ENCODE measurements at places on chromosomes 3 and 15.

GRCh38 chr3:117666812-117667211, 957.2 kb downstream of the TUSC7 start:
- no peak for DNase-seq

DNA sequence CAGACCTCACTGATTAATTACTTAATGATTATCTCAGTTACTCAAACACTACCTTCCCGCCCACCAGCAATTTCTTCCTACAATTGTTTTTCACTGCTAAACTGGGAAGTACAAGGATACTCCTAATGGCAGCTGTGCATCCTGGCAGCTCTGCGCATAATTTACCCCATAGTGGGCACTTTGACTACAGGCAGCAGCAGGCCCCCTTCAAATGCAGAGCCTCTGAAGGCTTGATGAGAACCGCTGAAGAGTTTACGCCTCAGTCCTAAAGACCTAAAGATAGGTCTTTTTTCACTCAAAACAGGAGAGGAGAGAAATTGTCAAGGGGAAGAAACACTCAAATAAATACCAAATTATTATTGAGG, 10.7 kb downstream of the CCDC32 start:
- no peak for DNase-seq

DNA sequence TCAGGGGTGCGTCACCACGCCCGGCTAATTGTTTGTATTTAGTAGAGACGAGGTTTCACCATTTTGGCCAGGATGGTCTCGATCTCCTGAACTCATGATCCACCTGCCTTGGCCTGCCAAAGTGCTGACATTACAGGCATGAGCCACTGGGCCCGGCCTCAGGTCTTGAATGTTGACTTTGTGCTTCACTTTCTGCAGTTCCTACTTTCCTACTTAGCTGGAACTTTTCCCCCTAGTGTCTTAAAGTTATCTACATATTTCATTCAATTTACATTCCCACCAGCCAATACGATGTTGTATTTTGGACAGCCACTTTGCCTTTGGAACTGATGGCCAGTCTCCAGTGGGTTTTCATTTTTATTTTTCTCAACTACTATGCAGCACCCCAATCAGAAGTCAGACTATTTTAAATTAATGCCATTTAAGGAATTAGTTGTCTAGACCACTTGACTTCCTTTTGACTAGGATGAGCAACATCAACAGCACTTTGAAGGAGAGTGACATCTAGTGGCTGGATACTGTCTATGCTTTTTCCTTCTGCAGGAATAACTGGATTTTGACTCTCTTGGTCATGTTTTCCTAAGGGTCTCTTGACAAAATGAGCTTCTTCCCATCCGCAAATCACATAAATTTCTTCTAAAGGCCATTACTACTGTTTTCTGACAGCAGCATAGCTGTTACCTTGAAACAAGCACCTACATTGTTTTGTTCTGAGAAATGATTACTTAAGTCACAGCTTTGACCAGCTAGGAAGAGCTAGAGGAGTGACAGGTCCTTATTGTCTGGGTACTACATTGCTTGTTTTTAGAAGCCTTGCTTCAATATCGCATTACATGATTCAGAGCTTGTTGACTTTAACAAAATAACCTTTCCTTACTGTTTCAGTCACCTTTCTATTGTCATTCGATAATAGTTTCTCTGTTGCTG, 140.2 kb downstream of the ITPR1 start:
- DNase-seq: no peak

DNA sequence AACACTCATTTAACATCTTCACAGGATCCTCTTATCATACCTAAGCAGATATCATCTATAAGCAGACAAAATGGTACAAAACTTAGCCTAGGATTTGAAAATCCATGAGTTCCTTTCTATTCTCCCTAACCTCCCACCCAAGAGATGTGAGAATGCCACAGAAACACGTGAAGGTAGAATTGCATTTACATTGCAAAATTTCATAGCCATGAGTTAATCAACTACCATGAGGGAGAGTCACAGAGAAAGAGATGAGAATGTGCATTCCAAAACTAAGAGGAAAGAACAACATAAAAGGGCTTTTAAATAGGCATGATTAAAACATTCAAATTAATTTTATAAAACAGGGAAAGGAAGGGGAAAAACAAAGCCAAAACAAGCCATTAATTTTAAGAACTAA, 806.2 kb downstream of the NTRK3 start:
- no peak for DNase-seq

- DNase-seq: no peak
These were observed 8.0 kb upstream of the SEMA3B start for GRCh38 chr3:50260942-50261441.

DNA sequence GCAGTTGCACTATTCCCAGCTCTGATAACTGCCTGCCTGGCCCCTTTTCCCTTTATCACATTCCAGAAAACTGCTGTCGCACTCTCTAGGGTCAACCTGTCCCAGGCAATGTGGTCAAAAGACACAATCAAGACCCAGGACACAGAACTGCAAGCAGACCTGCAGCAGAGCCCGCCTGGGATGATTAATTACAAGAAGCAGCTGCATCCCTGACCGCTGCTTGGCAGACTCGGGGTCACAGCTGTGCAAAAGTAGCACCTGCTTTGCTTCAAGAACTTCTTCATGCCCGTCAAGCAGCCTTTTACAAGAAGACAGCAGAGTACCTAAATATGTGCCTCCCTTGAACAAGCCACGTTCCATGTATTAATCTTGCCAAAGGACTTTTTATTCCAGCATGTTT, 120.0 kb upstream of the ST8SIA2 start:
- no peak for DNase-seq

GRCh38 chr15:75867449-75867848, 24.2 kb downstream of the UBE2Q2 start:
- no peak for DNase-seq

DNA sequence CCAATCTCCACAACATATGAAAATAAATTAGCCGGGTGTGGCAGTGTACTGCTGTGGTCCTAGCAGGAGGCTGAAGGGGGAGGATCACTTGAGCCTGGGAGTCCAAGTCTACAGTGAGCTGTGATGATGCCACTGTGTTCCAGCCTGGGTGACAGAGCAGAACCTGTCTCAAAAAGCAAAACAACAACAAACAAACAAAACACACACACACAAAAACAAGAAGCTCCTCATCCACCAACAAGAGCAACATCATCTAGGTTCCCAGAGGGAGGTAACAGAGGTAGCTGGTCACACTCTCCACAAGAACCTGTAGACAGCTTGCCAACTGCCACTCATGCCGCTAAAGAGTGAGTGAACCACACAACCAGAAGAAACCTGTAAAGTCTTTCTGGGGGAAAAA, 34.8 kb downstream of the PTPN9 start:
- DNase-seq: no peak

GRCh38 chr15:77342807-77343206, 77.1 kb downstream of the PEAK1 start:
- DNase-seq: no peak

- DNase-seq: no peak
These were observed 16.5 kb downstream of the PML start for GRCh38 chr15:74010929-74011540.

GRCh38 chr3:177195242-177195991, 1.9 kb downstream of the TBL1XR1 start:
- DNase-seq: no peak

DNA sequence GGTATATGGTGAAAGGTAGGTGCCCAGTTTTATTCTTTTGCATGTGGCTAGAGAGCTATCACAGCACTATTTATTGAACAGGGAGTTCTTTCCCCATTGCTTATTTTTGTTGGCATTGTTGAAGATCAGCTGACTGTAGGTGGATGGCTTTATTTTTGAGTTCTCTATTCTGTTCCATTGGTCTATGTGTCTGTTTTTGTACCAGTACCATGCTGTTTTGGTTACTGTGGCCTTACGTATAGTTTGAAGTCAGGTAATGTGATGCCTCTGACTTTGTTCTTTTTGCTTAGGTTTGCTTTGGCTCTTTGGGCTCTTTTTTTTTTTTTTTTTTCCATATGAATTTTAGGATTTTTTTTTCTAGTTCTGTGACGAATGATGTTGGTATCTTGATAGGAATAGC, 139.2 kb upstream of the CTNNB1 start:
- DNase-seq: no peak

All from spinal cord (tissue), 10 donors.